ENCODE measurements at places on chromosomes 3 and 15.

DNA sequence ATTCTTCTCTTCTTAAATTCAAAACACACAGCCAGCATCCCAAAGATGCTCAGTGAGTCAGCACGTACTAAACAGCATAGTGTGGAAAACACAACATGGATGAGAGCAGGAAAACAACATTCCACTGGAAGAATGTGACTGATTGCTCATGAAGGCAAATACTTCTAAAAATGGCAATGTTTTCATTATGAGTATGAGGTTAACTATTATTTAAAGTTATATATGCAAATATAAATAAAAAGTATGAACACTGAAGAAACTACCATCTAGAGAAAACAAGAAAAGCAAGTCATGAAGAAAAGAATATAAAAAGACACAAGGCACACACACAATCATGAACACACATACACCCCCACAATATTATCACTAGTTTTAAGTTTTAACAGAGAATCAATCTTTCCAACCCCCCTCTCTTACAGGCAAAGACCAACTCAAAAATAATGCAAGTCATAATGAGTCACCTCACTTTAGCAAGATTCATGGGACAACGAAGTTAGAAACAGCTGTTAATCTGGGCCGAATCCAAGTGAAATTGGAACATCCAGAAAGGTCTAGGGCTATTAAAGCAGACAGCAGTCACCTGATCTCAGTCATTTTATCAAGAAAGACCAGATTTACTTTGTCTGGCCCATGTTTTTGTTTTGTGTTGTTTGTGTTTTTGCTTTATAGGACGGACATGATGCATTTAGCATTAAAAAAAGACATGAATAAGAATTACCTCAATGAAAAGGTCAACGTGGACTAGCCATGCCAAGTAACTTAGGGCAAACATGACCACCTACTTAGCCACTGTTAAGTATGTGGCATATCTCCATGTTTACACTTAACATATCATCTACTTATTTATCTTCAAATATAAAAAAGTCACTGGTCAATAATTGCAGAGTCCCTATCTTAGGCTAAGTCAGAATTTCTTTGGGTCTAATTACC is 18.1 kb downstream of the GBE1 start:
- DNase-seq = no peak

DNA sequence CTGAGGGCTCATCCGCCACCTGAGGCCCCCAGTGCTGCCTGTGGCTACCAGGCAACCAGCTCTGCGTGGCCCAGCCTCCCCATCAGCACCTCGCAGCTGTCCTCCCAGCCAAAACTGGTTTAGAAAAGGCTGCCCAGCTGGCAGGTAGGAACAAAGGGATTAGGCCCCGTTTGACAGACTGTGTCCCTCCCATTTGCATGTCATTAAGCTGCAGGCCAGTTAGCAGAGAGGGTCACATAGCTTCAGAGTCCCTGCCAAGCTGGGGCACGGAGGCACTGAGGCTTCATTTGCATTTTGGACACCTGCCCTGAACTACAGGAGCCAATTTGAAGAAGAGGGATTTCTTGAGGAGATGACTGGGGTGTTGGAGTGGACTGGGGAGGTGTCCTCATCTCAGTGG is 177.9 kb downstream of the TLE3 start:
- DNase-seq = no peak

DNA sequence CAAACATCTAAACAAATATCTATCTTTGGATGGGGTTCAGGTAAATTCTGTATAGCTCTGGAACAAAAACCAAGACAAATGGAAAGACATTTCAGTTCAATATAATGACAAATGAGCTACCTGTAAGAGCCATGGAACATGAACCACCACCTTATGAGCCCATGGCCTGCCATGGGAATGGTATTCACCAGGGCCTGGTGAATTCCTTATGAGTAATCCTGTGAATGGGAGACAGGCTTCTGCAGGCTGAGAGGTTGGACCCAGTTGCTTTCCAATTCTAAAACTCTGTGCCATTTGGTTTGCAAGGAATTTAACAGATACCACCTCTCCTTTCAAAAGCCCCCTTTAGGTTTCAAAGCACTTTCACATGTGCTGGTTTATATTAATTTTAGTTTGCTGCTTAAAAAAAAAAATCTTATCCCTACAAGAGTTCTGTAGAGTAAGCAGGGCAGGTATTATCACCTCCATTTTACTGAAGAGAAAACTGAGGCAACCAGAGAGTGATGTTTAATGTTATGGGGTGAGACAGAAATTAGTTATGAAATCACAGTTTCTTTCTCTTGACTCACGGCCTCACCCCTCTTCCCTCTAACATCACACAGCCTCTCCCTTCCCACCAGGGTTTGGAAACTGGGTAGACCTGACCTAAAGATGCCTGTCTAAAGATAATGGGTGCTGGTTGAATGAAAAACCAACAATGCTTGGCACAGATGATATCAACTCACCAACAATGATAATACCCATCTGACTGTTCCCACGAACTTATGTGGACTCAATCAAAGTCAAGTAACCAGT is 397.6 kb upstream of the WNT5A start:
- DNase-seq = no peak

DNA sequence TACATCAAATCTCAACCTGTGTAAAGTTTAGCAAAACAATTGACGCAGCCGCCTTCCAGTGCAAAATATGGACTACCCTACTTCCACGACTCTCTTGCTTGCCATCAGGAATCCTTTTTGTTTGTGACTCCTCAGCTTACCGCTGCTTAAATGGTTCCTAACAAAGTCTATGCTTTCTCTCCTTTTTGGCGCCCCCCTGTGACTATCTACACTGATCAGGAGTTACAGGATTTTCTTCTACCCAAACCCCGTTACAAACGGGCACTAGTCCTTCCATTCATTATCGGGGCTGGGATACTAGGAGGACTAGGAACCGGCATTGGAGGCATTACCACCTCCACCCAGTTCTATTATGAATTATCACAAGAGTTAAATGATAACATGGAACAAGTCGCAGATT is 184.0 kb downstream of the IGSF11 start:
- DNase-seq = no peak

DNA sequence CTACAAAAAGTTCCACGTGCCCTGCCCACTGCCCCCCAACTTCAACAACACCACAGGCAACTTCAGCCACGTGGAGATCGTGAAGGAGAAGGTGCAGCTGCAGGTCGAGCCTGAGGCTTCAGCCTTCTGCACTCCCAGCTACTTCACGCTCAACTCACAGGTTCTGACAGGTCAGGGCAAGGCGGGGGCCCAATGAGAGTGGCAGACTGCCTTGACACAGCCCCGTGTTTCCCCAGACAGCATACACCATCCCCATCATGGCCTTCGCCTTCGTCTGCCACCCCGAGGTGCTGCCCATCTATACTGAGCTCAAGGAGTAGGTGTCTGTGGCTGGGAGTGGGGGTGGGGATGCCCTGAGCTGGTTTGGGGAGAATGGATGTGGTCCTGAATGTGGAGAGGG is 12.6 kb downstream of the SLC38A3 start:
- DNase-seq = no peak

- no peak for DNase-seq
Observed at GRCh38 chr3:193655831-193656433, 62.9 kb downstream of the OPA1 start.

- no peak for DNase-seq
Observed at GRCh38 chr15:33730815-33731214, 237.5 kb upstream of the CHRM5 start.

DNA sequence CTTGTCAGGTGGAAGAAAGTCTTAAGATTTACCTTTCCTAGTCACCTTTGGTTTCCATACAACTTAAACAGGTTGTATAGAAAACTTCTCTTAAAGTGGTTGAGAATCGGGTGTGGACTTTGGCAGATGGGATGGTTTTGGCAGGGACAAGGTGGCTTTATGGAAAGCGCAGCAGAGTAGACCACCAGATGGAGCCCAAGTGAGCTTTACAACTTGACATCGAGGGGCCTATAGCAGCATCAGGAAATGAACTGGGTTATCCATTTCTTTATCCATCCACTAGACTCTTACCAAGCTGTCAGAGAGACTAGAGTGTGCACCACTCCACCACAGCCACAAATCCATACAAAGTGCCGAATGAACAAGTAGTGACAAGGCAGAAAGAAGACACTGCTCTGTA is 85.3 kb upstream of the MBNL1 start:
- no peak for DNase-seq

DNA sequence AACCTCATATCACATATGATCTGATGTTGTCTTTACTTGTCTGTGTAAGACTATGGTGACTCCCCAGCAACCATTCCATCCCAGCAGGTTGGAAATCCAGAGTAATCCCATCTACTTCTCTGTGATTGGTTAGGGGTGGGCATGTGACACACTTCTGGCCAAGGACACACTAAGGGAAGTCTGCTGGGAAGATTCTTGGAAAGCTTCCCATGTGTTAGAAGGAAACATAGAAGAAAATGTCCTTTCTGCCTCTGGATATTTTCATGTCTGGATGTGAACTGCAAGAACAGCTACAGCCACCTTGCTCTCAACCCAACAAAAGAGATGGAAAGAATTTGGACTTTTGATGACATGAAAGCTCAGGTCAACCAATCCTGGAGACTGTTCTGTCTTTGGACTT is 2.6 kb upstream of the UBE2Q2 start:
- DNase-seq = no peak

GRCh38 chr3:128151758-128152274 is 1.5 kb upstream of the EEFSEC start:
- no peak for DNase-seq

DNA sequence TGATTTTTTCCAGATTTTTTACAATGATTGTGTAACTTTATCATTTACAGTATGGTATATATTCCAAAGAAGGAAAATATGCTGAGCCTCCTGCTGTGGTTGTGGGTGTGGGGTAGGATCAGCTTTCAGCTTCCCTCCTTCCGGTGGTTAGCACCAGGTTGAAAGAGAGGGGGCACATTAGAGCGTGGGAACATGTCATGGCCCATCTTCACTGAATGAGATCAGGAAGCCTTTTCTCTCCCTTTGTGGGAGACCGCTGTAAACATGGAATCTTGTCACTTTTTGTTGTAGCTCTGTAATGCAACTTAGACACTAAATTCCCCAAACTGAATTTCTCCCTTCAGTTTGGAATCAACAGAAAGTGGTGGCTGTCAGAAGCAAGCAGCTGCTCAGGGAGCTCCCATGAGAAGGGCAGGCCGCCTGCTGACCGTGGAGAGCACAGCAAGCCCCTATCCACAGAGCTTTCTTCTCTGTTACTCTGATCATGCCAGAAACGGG is 86.7 kb upstream of the LIMD1 start:
- no peak for DNase-seq

- no peak for DNase-seq
Observed at GRCh38 chr3:49359623-49360022, 1.5 kb upstream of the GPX1 start.

DNA sequence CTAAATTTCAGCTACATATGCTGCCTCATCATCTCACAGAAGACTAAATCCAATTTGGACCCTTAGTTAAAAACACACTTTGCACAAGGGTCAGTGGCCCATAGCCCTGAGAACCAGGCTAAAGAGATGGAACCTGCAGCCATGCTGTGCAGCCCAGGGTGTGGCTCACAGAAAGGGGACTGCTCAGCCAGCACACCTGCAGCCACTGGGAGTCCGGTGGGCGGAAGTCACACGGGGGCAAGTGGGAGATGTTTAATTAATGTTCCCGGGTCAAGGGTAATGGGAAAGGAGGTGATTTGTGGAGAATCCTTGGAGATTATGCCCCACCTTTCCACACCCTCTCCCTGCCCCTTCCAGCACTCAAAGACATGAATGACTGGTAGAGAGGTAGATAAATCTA is 467.4 kb downstream of the EPHB1 start:
- no peak for DNase-seq

GRCh38 chr3:171108066-171108465 is 81.5 kb upstream of the SLC2A2 start:
- no peak for DNase-seq

DNA sequence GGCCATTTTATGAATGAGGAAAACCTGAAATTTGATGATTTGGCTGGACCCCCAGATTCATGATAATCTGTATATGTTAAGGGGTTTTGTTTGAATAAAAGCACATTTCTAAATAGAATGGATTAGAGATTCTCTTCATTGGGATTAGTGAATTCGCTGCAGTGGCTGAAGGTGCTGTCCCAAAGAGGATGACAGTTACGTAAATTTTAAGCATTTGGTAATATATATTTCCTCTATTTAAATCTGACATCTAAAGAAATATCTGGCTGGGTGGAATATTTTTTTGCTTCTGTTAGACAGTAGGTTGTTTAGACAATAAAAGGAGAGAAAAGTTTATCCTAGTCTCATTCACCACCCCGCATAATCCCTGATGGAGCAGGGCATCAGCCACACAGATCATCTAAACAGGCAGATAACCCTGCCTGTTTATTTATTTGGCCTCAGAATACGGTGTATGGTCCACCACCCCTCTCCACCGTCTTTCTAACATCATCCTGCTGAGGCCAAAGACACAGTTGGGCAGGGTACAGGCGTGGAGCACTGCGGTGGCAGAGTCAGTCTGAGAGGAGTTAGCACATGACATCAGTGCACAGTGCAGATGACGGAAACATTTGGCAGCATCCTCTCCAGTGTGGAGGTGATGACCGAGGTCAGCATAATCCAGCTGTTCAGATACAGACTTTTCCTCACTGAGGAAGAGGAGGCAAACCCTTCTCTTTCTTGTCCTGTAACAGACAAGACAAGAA is 20.4 kb upstream of the NFKBIZ start:
- DNase-seq = no peak

DNA sequence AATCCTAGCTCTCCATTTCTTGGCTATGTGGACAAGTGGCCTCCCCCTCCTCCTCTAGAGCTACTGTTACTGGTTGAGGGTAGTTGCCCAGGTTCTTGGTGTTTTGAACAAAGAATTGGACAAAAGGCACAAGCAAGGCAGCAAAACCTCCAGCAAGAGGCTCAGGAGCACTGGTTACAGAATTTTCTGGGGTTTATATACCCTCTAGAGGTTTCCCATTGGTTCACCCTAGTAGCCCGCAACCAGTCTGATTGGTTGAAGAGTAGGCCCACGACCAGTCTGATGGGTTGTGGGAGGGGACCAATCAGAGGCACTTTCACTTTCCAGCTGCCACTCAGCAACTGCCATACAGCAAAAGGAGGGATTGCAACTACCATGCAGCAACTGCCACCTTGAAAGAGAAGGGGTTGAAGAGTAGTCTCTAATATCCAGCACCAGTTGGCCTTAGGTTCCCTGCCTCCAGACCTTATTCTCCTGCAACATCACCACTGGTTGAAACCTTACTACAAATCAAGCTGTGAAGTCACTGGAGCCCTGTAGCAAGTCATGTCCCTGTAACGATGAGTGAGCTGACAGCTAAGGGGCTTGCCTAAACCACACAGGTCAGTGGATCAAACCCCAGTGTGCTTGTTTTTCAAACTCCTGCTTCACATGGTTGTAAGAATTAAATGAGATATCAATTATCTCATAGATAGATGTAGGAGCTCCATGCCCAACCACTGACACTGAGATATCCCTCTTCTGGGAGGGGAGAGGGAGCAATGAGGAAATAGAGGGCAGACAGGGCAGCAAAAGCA is 2.9 kb upstream of the C15orf39 start:
- DNase-seq = no peak

DNA sequence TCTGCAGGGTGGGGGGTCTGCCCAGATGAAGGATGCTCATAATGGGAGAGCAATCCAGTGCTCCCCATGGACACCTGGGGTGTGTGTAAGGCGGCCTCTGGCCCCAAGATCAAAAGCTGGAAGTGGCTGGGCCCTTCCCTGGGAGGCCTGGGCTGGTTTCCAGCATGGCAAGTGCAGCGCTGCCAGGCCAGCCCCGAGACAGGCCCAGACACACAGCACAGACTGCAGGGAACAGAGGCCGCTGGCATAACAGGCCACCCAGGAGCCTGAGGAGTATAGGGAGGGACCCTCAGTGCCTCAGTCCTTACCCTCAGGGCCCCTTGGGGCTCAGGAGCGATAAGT is 10.0 kb downstream of the ITPKA start:
- no peak for DNase-seq
